ENCODE measurements at places on chromosomes 3 and 15.
A peak's percentile ranks its signal among the peaks of the same experiment; 100 is the strongest.

- DNase-seq: no peak
These were observed 158.4 kb downstream of the KLF13 start for GRCh38 chr15:31484986-31485385.

DNA sequence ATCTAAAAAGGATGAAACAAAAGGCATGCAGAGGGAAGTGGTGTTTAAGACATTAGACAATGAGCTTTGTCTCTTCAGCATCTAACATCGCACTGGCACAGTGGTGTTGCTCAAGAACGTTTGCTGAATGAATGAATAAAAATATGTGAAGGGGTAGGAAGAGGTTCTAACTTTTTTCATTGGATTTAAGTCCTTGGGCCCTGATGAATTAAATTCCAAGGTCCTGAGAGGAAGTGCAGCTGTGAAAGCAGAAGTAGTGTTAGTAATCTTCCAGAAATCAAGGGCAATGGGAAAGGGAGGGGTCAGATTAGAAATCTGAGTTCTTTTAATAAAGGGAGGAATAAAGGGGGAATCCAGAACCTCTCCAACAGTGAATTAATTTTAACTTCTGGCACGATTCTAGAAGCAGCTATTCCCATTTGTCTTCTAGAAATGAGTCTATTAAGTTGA is 29.6 kb downstream of the TLNRD1 start:
- DNase-seq: no peak

DNA sequence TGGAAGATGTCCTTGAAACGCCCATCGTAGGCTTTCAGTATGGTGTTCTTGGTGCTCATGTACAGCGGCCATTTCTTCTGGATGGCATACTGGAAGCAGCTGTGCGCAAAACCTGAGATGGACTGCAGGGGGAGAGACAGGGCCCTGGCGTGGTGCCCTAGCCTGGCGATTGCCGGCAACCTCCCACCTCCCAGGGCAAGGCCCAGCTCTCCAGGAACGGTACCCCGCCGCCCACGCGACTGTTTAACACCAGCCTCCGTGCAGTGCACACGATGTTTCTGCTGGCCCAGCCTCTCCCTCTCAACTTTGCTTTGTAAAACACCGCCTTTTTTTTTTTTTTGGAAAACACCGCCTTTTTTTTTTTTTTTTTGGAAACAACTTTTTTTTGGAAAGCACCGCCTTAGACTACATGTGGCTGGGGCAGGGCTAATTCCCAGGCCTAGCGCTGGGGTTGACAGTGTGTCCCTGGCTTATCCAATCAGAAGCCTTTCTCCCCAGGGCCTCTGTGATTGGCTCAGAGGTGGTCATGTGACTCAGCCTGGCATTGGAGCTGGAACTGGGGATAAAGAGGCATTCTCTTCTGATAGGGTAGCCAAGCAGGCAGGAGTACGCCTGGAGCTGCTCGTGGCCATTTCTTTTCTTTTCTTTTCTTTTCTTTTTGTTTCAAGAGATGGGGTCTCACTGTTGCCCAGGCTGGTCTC is 14.7 kb downstream of the IDH2 start:
- DNase-seq: peak; percentile 56

DNA sequence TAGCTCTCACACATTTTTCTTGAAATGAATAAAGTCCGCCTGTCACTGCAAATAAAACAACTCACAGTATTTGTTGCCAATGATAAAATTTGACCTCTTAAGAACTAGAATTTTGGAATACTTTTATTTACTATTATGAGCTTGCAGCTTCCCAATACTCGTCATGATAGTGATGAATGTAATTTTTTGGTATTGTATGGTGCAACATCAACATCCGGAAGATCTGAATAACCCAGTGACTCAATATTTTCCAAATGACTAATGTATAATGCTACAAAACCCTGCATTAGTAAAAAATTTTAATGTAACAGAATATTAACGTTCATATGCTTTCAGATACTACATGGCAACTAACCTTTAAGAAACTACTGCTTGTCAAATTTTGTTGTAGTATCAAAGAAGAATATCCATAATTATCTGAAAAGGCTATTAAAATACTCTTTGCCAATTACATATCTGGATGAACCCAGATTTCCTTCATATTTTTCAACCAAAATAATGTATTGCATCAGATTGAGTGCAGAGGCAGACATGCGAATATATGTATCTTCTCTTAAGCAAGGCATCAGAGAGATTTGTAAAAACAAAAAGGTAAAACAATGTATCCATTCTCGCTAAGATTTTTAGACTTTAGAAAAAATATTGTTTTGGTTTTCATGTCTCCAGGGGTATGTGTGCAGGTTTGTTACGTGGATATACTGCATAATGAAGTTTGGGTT is 95.3 kb downstream of the IGF2BP2 start:
- DNase-seq: no peak

GRCh38 chr15:22263738-22264137 is 183.4 kb downstream of the OR4M2 start:
- DNase-seq: no peak

GRCh38 chr3:57977818-57978235 is 30.4 kb upstream of the FLNB start:
- DNase-seq: no peak

DNA sequence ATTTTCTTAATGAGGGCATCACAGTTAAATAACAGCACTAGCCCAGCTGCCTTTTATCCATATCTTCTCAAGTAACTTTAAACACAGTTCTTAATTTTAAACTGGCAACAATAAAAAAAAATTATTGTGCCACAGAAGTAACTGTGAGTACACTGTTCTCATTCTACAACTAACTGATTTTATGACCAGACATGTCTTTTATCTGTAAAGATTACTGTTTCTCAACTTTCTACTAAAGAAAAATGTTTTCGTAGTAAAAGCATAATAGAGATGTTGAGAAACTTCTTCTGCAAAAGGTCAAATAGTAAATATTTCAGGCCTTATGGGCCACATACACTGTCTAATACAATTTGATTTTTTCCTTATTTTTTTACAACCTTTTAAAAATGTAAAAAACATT is 32.0 kb downstream of the PLOD2 start:
- no peak for DNase-seq

DNA sequence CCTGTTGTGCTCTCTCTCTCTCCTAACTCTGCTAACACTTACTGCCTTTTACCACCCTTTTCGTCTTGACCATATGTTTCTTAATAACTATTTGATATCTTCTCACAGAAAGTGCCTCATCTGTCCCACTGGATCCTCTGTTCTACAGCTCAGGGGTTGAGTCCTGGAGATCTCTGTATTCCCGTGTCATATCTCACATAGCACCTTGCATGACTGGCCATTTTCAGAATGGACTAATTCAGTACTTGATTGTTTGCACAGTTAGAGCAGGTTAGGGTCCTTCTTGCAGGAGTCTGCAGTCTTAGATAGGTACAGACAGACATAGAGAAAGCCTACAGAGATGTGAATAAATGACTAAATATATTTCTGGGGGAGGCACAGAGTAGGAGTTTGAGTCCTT is 20.9 kb downstream of the HACD3 start:
- DNase-seq: no peak

DNA sequence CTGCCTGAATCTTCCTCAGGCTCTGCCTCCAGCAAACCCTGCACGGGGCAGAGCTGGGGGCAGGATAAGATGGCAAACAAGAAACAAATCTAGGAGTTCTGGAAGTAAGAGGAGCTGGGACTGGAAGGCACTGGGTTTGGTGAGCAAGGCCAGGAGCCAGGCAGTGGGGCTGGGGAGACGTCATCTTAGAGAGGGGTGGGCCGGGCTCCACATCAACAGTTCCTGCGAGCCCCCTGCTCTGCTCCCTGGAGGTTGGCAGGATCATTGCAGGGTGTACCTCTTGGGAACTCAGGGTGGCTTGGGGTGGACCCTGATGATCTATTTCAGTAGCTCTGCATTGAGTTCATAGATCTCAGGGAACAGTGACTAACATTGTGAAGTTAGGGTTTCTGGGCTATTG is 87.3 kb upstream of the PRR23E start:
- no peak for DNase-seq

GRCh38 chr3:124486324-124486723 is 243.9 kb upstream of the UMPS start:
- DNase-seq: no peak

- no peak for DNase-seq
These were observed 975.5 kb upstream of the CFAP20DC start for GRCh38 chr3:60025096-60026050.

- peak; percentile 79 for DNase-seq
These were observed 2.8 kb downstream of the HEMK1 start for GRCh38 chr3:50572158-50572557.
